Activated CD8-positive, alpha-beta memory T cell treated with anti-CD3 and anti-CD28 coated beads, Interleukin-2, amount 10 ng/mL, durations not matched to agents 7 days and 5 days (primary cell): ENCODE measurements at places on chromosomes 5 and 9.

DNA sequence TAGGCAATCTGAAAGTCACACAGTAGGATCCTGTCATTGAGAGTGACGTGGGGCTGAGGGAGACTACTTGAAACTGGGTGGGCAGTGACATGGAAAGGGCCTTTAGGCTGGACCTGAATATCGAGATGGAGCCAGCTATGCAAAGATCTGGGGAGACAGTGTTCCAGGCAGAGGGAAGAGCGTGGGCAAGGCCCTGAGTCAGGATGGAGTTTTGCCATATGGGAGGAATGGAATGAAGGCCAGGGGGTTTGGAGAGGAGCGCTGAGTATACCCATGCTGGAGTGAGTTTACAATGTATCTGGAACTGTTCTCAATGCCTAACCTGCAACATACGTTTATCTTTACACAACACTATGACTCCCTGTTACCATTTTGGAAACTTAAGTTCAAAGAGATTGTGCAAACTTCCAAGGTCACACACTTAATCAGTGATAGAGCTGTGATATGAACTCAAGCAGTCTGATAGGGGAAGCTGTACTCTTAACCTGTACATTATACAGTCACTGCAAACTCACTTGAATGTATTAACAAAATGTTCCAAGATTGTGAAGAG, 33.5 kb downstream of the INSYN2B start:
- DNase-seq = no peak

- DNase-seq = no peak
Measured at GRCh38 chr9:135822374-135822755, 85.0 kb downstream of the CAMSAP1 start.

- no peak for DNase-seq
Measured at GRCh38 chr9:72315510-72316311, 49.3 kb downstream of the ZFAND5 start.

DNA sequence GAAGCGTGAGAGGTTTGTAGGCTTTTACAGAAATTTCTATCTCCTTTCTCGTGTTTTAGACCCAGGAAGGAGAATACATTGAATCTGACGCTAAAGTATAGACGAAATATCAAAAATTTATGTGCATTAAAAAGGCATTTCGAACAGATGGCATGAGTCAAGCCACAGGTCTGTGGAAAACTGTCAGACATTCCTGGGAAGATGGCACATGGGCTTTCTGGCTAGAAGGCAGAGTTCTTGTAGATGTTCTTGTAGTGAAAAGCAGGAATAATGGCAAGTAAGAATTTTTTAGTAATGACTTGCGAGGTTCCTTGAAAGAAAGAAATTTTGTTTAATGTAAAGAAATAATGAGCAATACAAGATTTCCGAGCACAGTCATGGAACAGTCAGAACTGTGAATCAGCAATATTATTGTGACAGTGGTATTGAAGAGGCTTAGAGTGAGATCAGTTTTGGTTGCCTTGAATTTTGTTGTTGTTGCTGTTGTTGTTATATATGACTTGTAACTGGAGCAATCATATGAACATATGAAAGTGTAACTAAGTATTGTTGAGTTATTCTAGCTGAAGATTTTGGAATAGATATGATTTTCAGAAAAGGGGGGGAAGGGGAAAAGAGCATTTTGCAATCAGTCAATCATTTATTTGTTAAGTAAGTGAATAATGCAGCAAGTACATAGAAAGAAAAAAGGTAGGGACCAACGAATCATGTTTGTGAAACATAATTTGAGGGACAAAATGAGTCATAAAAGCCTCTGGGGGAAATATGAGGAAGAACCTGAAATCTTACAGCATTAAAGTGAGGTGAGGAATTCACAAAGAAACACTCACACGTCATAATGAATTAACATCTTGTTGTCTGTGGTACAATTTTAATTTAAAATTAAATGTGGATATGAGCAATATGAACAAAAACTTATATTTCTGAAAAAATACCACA, 339.0 kb upstream of the CTNND2 start:
- no peak for DNase-seq

GRCh38 chr5:15695215-15695731, 195.3 kb downstream of the FBXL7 start:
- no peak for DNase-seq

GRCh38 chr5:27403243-27403882, 365.0 kb upstream of the CDH9 start:
- no peak for DNase-seq

GRCh38 chr9:20012232-20012631, 223.4 kb upstream of the SLC24A2 start:
- no peak for DNase-seq

GRCh38 chr9:104494808-104495207, 9.3 kb upstream of the OR13F1 start:
- no peak for DNase-seq

DNA sequence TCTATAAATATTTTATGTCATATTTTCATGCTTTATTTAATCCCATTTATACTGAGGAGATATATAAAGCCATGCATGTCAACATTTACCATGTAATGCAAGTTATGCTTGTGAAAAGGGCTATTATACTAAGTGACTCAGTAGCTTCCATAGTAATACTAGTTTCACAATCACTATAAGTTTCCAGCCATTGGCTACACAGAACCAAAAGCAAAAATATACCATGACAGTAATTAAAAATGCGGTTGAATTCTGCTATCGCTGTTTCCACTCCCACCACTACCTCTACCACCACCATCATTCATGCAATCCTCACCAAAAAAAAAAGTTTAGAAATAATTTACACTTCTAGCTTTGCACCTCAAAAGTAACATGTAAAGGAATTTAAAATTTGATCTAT, 60.2 kb downstream of the MLLT3 start:
- no peak for DNase-seq

GRCh38 chr5:151198861-151199260, 25.0 kb downstream of the CCDC69 start:
- peak; percentile 38 for DNase-seq

- no peak for DNase-seq
Measured at GRCh38 chr5:146440870-146441495, 6.2 kb upstream of the TCERG1 start.

- DNase-seq = no peak
Measured at GRCh38 chr5:75524071-75524470, 12.4 kb downstream of the POLK start.

DNA sequence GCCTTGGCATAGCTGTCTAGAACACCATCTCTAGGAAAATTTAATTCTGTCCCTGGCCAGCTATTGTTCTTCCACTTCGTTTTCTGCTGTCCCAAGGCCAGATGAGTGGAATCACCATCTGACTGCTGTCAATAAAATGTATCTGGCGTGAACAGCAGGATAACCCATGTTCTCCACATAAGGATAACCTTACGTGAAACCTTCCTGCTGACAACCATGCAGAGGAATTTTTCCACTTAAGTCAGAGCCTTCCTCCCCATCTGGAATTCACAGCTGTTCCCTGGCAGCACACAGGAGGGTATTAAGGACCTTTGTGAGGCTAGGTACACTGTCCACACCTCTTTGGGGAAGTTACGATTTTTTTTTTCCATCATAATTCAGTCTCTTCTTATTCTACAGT, 28.6 kb downstream of the RNF44 start:
- no peak for DNase-seq

DNA sequence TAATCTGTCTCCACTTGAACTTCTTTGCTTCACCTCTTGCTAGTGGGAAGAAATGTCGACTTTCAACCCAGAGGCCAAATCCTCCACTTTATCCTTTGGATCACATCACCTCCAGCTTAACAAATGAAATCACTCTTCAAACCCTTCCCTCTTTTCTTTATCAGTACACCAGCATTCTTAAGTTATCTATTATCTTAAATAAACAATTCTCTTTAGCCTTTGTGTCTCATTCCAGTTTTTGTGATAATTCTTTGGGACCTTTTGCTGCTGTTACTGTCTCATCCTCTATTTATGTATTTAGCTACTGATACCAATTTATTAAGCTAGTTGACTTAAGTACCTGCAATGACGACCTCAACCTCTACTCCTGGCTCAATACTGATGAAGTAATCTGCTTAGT, 28.1 kb upstream of the FBN2 start:
- DNase-seq = no peak

- DNase-seq = no peak
Measured at GRCh38 chr5:126099077-126099476, 324.1 kb upstream of the GRAMD2B start.

- no peak for DNase-seq
Measured at GRCh38 chr5:151694035-151694485, 7.3 kb upstream of the SPARC start.

DNA sequence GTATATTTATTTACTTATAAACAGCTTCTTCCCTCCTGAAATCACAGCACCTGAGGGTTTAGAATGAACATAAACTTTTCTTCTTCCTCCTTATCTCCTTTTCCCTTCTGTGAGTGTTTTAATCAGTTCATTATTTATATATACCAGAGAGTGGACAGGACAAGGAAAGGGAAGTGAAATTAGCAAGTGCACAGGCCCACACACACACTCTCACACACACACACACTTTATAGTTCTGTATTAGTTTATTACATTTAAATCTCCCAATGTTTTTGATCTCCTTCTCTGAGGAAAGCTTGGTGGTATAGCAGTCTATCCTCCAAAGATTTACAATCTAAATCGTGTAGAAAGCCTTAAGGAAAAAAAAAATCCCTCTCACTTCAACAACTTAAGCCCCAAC, 353.5 kb downstream of the NDUFS4 start:
- no peak for DNase-seq

GRCh38 chr9:128972956-128973355, 25.5 kb downstream of the NUP188 start:
- DNase-seq = no peak

DNA sequence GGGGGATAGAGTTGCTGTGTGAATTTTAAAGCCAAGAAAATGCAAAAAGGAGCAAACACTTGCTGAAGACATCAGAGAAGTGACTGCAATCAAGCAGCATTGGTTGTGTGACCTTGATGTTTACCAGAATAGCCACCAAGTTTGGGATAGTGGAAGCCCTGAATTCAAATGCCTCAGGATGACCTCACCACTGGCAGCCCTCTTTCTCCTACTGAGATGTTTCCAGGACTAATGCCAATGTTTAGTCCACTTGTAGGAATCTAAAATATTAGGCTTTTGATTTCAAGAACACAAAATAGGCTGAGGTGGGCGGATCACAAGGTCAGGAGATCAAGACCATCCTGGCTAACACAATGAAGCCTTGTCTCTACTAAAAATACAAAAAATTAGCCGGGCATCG, 112.2 kb upstream of the NUDT12 start:
- DNase-seq = no peak

DNA sequence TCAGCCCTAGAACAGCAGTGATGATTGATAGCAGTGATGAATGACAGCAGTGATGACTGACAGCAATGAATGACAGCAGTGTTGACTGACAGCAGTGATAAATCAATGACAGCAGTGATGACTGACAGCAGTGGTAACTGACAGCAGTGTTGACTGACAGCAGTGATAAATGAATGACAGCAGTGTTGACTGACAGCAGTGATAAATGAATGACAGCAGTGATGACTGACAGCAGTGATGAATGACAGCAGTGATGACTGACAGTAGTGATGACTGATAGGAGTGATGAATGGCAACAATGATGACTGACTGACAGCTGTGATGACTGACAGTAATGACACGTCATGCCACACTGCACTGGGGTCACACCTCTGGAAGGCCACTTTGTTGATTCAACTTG, 106.8 kb downstream of the ENTREP1 start:
- no peak for DNase-seq

DNA sequence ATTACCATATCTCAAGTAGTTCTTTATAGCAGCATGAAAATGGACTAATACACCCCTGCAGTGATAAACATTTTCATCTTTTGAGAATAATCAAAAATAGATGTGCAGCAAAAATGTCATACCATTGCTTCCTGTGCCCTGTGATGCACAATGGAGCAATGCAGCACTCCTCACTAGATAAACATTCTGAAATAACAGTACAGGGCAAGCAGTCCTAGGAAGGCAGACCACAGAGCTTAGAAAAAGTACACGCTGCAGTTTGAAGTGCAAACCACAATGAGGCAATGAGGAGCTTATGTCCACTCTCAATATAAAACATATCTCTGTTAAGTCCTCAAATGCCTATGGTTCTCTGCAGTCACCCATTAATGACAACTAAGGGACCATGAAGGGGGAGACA, 367.6 kb downstream of the PDE4D start:
- no peak for DNase-seq

DNA sequence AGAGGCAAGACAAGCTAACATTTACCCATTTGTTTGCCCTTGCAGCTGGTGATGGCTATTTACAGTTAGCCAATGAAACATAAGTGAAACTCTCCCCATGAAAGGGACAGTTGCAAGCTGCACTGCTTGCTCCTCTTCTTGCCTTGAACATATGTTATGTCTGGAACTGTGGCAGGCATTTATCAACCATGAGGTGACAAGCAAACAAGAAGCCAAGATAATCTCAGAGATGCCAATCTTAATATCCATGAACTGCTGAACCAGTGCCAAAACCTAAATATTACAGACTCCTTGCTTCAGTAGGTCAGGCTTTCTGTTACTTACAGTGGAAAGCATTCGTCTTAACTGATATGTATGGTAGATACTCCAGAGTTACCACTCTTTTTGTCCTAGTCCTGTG, 133.4 kb downstream of the ACTBL2 start:
- no peak for DNase-seq

DNA sequence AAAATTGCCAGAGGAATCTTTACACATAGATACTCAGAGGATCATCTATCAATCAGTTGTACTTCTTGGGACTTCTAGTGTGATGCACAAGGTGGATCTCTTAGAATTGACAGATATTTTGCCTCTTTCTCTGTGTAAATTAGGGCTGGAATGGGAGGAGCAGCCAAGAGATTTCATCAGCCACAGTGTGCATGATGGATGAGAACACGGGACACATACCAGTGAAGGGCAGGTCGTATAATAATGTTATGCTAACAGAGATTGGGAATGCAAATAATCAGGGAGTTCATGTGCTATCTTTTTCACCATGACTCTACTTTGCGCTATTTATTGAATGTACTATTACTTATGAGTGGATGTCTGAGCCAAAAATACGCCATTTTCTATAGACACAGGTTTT, 43.3 kb upstream of the ISOC1 start:
- DNase-seq = no peak

GRCh38 chr5:157351802-157352092, 85.8 kb downstream of the CYFIP2 start:
- DNase-seq = no peak

DNA sequence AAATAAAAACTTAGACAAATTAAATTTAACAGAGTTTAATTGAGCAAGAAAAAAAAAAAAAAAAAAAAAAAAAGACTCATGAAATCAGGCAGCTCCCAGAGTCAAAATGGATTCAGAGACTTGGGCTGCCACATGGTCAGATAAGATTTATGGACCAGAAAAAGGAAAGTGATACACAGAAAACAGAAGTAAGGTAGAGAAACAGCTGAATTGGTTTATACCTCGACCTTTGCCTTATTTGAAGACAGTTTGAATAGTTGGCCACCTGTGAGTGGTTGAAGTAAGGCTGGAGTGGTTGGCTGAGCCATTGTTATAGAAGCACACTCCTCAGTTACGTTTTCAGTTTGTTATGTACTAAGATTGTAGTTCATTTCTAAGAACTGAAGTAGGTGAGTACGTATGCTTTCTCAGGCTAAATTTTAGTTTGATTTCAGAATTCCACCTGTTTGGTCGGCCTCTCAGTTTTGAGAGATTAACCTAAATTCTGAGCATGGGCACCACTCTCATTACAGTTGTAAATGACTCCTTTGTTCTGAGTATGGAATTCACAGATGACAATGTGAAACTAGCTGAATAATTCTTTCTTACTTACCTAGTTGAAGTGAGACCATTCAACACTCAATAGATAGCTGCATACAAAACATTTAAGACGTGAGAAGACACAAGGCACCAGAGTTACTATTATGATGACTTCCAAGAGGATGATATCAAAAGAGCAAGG, 149.0 kb downstream of the AOPEP start:
- no peak for DNase-seq
